Tibial nerve (tissue), 4 donors: ENCODE measurements at places on chromosomes 1 and 21. TPM values are rescaled to one million over a fixed set of nuclear protein-coding genes. Genes with fewer than 3 reads are reported as not detected.

GRCh38 chr1:59999006-59999405, 72.4 kb upstream of the CYP2J2 start:
- no peaks in the 10 kb centered on the region for H3K4me1 ChIP-seq
- H3K36me3 ChIP-seq: no peaks in the 10 kb centered on the region
- no peaks in the 10 kb centered on the region for H3K27me3 ChIP-seq
- no peak overlapping the region for H3K4me3 ChIP-seq

Gene CSF1
- total RNA-seq: 108 TPM

GRCh38 chr1:114122941-114123618, 30.6 kb downstream of the SYT6 start:
- H3K4me3 ChIP-seq: no peak overlapping the region
- DNase-seq: no peak
- H3K27me3 ChIP-seq: no peaks in the 10 kb centered on the region
- H3K4me1 ChIP-seq: no peaks in the 10 kb centered on the region
- no peaks in the 10 kb centered on the region for H3K36me3 ChIP-seq
- H3K27ac ChIP-seq: no peak overlapping the region

DNA sequence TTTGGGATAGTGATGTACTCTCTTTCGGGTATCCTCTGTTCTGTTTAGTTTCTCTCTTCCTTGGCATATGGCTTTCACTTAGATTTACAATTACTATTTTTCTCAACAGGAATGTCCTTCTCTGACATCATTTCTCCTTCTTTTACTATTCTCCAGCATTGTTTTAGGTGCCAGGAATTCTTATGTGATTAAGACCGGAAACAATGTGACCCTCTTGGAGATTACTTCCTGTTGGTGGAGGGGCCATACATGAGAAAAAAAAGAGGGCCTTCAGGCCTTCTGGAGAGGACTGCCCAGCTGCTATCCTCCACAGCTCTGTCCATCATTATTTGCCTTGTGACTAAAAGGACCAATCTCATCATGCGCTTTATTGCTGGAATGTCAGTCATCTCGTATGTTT, 50.4 kb upstream of the ADAMTS5 start:
- no peak overlapping the region for H3K27ac ChIP-seq
- no peak for DNase-seq
- no peak overlapping the region for H3K4me3 ChIP-seq
- no peaks in the 10 kb centered on the region for H3K4me1 ChIP-seq
- no peaks in the 10 kb centered on the region for H3K27me3 ChIP-seq
- no peaks in the 10 kb centered on the region for H3K36me3 ChIP-seq

DNA sequence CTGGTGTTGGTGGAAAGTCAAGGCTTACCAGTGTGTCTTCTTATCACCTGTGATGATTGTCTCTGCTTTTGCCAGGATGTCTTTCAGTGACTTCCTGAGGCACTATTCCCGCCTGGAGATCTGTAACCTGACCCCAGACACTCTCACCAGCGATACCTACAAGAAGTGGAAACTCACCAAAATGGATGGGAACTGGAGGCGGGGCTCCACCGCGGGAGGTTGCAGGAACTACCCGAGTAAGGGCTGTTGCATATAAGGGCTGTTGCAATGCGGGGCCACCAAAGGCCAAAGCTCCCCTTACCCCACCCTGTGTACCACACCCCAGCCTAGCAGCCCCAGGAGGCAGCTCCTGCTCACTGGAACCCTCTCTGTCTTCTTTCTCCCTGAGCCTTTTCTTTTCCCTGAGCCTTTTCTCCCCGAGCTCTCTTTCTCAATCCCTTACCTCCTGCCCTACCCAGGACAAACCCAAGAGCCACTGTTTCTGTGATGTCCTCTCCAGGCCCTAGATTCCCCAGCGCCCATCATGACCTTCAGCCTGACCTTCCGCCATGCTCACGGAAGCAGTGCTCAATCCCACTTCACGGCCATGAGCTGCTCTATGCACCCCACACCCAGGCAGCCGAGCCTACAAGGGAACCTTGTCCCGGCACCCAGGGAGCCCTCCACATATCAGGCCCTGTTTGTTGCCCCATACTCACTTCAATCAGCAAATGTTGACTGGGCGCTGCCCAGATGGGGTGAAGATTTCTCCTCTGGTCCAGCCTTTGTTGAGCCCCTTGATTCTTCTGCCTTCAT, 40.6 kb downstream of the CAPN2 start:
- H3K27ac ChIP-seq: no peak overlapping the region
- H3K27me3 ChIP-seq: no peaks in the 10 kb centered on the region
- DNase-seq: no peak
- no peak overlapping the region for H3K4me3 ChIP-seq
- peaks cover 85% of the 10 kb centered on the region for H3K36me3 ChIP-seq

GRCh38 chr1:24941564-24941963, 11.5 kb upstream of the RUNX3 start:
- no peaks in the 10 kb centered on the region for H3K36me3 ChIP-seq
- H3K27me3 ChIP-seq: peaks cover 9% of the 10 kb centered on the region
- no peak overlapping the region for H3K4me3 ChIP-seq
- no peaks in the 10 kb centered on the region for H3K4me1 ChIP-seq
- no peak overlapping the region for H3K27ac ChIP-seq

GRCh38 chr1:181392133-181392532, 91.2 kb upstream of the CACNA1E start:
- H3K4me3 ChIP-seq: no peak overlapping the region
- DNase-seq: no peak
- no peaks in the 10 kb centered on the region for H3K4me1 ChIP-seq
- H3K27ac ChIP-seq: no peak overlapping the region

GRCh38 chr1:29237852-29238619, 1.7 kb downstream of the PTPRU start:
- peak overlapping the region; percentile 41 for H3K4me3 ChIP-seq
- no peaks in the 10 kb centered on the region for H3K36me3 ChIP-seq
- no peaks in the 10 kb centered on the region for H3K27me3 ChIP-seq
- DNase-seq: peak; percentile 28
- no peaks in the 10 kb centered on the region for H3K4me1 ChIP-seq

Gene UBQLN4
- total RNA-seq: 24.1 TPM

DNA sequence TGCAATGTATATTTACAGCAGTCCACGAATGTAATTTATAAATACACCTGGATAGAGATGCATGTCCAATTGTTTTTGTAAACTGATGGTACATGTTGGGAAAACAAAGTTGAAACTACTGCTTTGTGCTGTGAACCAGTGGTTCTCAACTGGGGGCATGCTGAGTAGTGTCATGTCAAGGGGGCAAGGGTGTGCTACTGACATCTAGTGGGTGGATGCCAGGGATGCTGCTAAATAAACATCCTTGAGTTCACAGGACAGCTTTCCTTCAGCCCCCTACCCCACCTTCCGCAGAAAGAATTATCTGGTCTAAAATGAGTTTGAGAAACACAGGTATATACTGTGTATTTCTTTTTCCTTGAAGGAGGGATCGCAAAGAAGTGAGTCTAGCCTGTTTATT, 95.9 kb downstream of the RASAL2 start:
- no peak overlapping the region for H3K4me3 ChIP-seq
- peak; percentile 12 for DNase-seq
- H3K27me3 ChIP-seq: no peaks in the 10 kb centered on the region
- no peaks in the 10 kb centered on the region for H3K36me3 ChIP-seq
- H3K4me1 ChIP-seq: no peaks in the 10 kb centered on the region

GRCh38 chr1:169326956-169327268, 40.7 kb downstream of the NME7 start:
- H3K36me3 ChIP-seq: peaks cover 10% of the 10 kb centered on the region
- peaks cover 15% of the 10 kb centered on the region for H3K4me1 ChIP-seq
- no peak for DNase-seq
- no peaks in the 10 kb centered on the region for H3K27me3 ChIP-seq
- H3K4me3 ChIP-seq: no peak overlapping the region

Gene GBP3
- total RNA-seq: 13.2 TPM

GRCh38 chr1:23074012-23074411, 54.7 kb downstream of the KDM1A start:
- H3K27me3 ChIP-seq: no peaks in the 10 kb centered on the region
- H3K4me3 ChIP-seq: no peak overlapping the region
- H3K27ac ChIP-seq: no peak overlapping the region
- H3K36me3 ChIP-seq: peaks cover 86% of the 10 kb centered on the region
- DNase-seq: no peak
- H3K4me1 ChIP-seq: no peaks in the 10 kb centered on the region

DNA sequence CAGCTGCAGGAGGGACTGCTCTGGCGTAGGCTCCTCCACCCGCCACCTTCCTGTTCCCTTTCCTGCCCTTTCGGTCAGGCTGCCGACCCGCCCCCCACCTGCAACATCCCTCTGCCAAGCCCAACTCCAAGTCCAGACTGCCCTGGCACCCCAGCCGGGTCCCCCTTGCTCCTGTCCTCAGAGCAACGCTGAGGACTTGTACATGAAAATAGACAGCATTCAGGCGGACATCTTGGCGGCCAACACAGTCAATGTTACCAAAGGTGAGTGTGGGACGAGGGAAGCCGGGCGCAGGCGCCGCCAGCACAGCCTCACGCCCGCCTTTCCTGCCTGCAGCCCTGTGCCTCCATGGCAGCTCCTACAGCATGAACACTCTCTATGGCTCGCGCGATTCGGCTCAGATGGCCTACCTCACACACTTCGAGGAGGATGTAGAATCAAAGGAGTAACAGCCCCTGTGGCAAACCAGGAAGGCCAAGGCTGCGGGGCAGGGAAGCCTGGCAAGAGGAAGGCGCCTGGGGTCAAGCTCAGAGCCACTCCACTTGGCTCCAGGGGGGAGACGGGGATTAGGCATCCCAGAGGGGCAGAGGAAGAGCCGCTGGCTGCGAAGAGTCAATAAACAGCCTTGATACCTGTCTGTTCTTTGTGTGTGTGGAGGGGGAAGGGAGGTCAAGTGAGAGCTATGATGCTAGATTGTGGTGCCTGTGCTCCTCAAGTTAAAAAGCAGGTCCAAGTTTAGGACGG, 5.8 kb downstream of the RNU5D-1 start:
- no peak overlapping the region for H3K27ac ChIP-seq
- no peaks in the 10 kb centered on the region for H3K36me3 ChIP-seq
- no peak for DNase-seq
- peaks cover 13% of the 10 kb centered on the region for H3K4me1 ChIP-seq
- no peak overlapping the region for H3K4me3 ChIP-seq
- H3K27me3 ChIP-seq: no peaks in the 10 kb centered on the region

Gene CAPN8
- not detected for total RNA-seq

Gene RXFP4
- total RNA-seq: not detected

GRCh38 chr1:83796409-83796808, 202.5 kb downstream of the TTLL7 start:
- DNase-seq: no peak
- no peak overlapping the region for H3K27ac ChIP-seq
- no peaks in the 10 kb centered on the region for H3K36me3 ChIP-seq
- no peak overlapping the region for H3K4me3 ChIP-seq
- peaks cover 11% of the 10 kb centered on the region for H3K4me1 ChIP-seq
- H3K27me3 ChIP-seq: no peaks in the 10 kb centered on the region

DNA sequence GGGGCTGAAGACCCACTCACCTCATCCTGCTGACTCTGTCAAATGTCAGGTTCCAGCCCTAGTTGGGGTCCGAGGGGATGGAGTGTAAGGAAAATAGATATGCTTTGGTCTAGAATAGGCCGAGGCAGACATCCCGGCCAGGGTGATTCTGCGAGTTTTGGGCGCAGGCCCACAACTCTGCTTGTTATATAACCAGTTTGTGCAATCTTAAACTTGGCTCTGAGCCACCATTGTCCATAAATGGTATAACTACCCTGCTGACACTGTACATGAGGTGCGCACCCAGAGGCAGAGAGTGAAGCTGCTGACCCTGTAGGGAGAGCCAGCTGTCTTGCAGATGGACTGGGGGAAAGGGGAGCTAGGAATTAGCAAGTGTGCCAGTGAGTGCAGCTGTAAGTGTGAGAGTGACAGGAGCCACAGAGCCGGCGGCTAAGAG, 1388.8 kb downstream of the AMY1C start:
- no peaks in the 10 kb centered on the region for H3K4me1 ChIP-seq
- no peaks in the 10 kb centered on the region for H3K36me3 ChIP-seq
- H3K27me3 ChIP-seq: no peaks in the 10 kb centered on the region
- no peak overlapping the region for H3K4me3 ChIP-seq
- H3K27ac ChIP-seq: no peak overlapping the region
- no peak for DNase-seq

- H3K4me1 ChIP-seq: peaks cover 26% of the 10 kb centered on the region
- DNase-seq: no peak
- H3K36me3 ChIP-seq: no peaks in the 10 kb centered on the region
- no peaks in the 10 kb centered on the region for H3K27me3 ChIP-seq
- H3K27ac ChIP-seq: no peak overlapping the region
Observed at GRCh38 chr1:48619539-48619938, 147.5 kb upstream of the SPATA6 start.

DNA sequence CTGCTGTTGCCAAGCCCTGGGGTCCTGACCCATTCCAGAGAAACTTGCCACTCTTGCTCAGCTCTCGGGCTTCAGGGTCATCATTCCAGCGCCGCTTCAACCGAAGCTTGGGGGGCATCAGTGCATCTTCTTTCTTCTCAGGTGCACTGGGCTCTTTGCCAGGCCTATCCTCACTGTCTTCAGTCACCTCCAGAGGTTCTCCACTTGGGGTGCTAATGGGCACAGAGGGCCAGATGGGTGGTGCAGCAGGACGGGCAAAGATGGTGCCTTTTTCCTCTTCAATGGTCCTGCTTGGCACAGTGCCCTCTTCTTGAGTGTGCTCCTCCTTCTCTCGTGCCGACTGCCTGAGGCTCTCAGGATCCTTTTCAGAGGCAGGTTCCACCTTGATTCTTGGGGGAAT, 13.3 kb downstream of the ETV3 start:
- H3K36me3 ChIP-seq: peaks cover 72% of the 10 kb centered on the region
- no peaks in the 10 kb centered on the region for H3K4me1 ChIP-seq
- DNase-seq: no peak
- H3K27ac ChIP-seq: no peak overlapping the region
- no peaks in the 10 kb centered on the region for H3K27me3 ChIP-seq

Gene RGS7
- 1.0 TPM for total RNA-seq

GRCh38 chr1:28195780-28196179, 19.3 kb upstream of the PTAFR start:
- peaks cover 39% of the 10 kb centered on the region for H3K36me3 ChIP-seq
- no peak overlapping the region for H3K4me3 ChIP-seq
- no peak for DNase-seq
- no peaks in the 10 kb centered on the region for H3K4me1 ChIP-seq
- no peak overlapping the region for H3K27ac ChIP-seq

DNA sequence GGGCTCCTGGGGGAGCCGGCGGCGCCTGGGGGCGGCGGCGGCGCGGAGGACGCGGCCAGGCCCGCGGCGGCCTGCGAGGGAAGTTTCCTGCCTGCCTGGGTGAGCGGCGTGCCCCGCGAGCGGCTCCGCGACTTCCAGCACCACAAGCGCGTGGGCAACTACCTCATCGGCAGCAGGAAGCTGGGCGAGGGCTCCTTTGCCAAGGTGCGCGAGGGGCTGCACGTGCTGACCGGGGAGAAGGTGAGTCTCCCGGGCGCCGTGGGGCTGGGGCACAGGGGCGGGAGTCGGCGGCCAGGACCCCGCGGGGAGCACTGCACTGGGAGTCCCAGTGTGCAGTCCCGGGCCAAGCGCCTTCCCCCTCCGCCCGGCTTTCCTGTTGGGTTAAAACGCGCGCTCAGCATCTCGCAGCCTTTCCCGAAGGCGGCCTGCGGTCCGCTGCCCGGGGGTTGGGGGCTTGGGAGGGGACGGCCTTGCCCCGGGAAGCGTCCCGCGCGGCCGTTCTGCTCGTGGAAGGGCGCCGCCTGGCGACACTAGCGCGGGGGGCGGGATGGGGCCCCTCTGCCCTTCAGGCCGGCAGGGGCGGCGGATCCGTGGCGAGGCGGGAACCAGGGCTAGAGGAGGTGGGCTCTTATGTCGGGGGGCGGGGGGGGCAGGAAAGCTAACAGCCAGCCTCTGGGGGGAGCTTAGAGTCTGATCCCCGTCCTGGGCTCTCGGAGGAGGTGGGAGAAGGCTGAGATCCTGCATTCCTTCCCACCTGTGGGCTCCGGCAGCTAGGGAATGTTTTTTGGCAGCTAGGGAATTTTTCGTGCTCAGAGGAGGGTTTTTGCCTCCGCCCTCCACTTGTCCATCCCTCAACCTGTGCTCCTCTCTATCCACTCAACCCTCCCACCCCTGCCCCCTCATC, 1.1 kb downstream of the HUNK start:
- peaks cover 8% of the 10 kb centered on the region for H3K4me1 ChIP-seq
- H3K27me3 ChIP-seq: no peaks in the 10 kb centered on the region
- DNase-seq: no peak
- no peaks in the 10 kb centered on the region for H3K36me3 ChIP-seq
- H3K4me3 ChIP-seq: peak overlapping the region; percentile 50
